ENCODE measurements at places on chromosomes 4 and X. TPM values are rescaled to one million over a fixed set of nuclear protein-coding genes. Genes with fewer than 3 reads are reported as not detected.

GRCh38 chr4:150699599-150699998 lies 117.6 kb downstream of the MAB21L2 start:
- DNase-seq: no peak

- no peak for DNase-seq
Observed at GRCh38 chr4:158314756-158315487, 104.6 kb downstream of the TMEM144 start.

FAM13A gene
- total RNA-seq: 5.3 TPM

GRCh38 chrX:129748305-129748704 lies 9.5 kb downstream of the XPNPEP2 start:
- DNase-seq: no peak

GRCh38 chrX:136325377-136325776 lies 24.6 kb downstream of the ADGRG4 start:
- DNase-seq: no peak

GRCh38 chrX:109880629-109881028 lies 122.3 kb upstream of the TMEM164 start:
- DNase-seq: no peak

GRCh38 chrX:73562458-73562857 lies 539 bp upstream of the CHIC1 start:
- no peak for DNase-seq

- DNase-seq: no peak
Observed at GRCh38 chr4:47612116-47613023, 127.3 kb downstream of the ATP10D start.

DNA sequence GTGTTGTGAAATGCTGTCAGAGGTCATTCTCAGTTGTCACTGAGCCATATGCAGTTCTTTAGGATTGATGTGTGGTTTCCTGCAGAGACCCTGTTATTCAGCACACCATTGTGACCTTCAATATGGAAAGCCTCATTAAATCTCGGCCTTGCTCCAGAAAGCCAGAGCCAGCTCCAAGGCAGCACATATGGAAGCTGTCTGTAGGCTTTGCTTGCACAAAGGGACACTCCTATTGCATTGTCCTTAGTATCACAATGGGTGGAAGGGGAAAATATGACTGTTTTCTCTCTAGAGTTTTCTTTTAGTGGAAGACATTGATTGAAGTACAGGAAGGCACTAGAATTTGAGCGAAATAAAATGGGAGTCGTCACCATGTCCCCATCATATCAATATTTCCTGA lies 179.0 kb downstream of the CEP135 start:
- DNase-seq: peak; percentile 28

DNA sequence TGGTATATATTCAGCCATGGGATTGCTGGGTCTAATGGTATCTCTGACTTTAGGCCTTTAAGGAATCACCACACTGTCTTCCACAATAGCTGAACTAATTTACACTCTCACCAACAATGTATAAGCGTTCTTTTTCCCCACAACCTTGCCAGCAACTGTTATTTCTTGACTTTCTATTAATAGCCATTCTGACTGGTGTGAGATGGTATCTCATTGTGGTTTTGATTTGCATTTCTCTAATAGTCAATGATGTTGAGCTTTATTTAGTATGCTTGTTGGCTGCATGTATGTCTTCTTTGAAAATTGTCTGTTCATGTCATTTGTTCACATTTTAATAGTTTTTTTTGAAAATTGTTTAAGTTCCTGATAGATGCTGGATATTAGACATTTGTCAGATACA lies 235.2 kb downstream of the HEPH start:
- DNase-seq: no peak

ASB12 gene
- not detected for total RNA-seq

TRPC5OS gene
- total RNA-seq: not detected

CPEB2 gene
- total RNA-seq: 15.0 TPM

- no peak for DNase-seq
Observed at GRCh38 chr4:8710416-8710815, 117.9 kb downstream of the CPZ start.

DNA sequence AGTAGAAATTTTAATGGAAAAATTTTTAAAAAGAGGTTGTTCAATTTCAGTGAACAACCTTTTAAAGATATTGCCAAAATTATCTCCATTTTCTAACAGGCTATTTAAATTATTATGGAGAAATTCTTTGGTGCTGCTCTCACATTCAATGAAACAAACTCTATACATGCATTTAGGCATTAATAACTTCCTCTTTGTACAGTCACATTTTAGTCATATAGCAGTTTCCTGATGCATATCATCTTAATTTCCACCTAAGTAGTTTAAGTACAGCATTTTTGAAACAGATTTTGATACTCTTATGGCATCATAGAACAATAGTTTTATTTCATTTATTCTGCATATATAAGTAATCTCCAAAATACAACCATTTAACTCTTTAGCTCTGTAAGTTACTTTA lies 500.1 kb downstream of the STPG2 start:
- DNase-seq: no peak

GPR78 gene
- not detected for total RNA-seq

MEPE gene
- total RNA-seq: not detected

BBS12 gene
- 3.8 TPM for total RNA-seq

FAM184B gene
- total RNA-seq: not detected

DNA sequence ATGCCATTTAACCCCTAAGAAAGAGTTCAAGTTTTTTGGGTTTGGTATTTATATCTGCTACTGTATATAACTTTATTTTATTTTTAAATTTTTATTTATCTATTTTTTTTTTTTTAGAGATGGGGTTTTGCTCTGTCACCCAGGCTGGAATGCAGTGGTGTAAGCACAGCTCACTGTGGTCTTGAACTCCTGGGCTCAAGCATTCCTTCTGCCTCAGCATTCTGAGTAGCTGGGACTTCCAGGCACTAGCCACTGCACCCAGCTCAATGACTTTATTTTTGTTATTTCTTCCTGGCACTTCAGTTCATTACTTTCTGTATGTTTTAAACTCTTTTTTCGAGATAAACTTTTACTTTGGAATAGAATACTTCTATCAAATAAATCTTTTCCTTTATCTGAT lies 42.4 kb upstream of the PGAM4 start:
- no peak for DNase-seq

DNA sequence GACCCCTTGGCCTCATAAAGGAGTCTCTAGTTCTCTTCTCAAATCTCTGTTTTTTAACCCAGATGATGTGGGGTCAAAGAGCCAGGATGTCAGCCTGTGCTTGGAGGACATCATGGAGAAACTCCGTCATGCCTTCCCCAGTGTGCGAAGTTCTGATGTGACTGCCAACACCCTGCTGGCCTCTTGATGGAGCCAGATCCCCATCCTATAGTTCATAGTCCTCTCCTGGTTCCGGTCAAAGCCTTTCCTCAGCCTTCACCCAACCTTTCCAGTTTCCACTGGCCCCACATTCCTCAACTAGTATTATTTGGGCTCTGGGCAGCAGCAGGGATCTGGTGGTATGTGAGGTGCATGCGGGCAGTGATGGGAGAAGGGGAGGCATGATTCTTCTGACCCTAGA lies 30.7 kb downstream of the TAF7L start:
- DNase-seq: no peak

DNA sequence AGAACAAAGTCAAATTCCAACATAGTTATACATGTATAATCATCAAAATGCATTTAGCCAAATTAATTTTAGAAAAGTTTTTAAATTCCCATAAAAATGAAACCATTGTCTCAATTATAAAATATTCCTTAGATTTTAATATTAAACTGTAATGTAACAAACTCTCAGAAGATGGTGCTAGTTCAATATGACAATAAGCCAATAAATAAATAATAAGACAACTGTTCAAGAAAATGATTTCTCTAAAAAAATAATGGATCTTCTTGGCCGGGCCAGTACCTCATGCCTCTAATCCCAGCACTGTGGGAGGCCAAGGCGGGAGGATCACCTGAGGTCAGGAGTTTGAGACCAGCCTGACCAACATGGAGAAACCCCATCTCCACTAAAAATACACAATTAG lies 80.3 kb downstream of the RAB28 start:
- no peak for DNase-seq

DNA sequence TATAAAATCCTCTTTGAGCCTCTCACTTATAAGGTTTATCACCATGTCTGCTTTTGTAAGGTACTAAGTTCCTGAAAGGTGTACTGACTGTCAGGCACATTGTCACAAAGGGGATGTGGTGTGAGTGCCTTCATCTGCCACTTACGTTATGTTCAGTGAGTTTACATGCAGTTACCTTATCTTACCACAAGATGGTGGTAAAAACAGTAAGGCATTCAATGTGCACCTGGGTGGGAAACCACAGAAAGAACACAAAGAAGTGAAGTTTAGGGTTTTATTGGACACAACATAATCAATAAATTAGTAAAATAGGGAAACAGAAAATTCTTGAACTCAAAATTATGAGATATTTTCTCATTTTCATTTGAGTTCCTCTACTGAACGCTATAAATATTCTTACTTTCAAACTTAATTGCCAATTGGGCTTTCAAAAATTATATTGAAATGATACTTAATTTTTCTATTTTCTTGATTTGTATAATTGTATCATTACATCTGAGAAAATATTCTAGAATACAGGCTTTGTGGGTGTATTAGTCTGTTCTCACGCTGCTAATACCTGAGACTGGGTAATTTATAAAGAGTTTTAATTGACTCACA lies 650.8 kb downstream of the PCDH7 start:
- peak; percentile 59 for DNase-seq

DNA sequence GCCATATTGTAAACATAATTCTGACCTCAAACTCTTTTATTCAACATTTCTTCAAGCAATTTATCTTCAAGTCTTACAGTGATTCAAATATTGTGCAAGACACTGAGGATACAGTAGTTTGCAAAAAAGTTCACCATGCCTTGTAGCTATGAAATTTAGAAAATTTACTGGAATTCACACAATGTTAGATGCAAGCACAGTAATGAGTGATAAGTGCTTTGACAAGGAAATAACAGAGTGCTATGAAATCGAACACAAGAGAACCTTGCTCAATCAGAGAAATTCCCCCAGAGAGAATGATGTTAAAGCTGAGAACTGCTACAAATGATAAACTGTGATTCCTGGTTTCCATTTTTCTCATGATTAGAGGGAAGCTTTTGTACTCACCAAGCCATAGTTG lies 952.9 kb downstream of the FAT4 start:
- no peak for DNase-seq
